Left colon (tissue), 2 donors: ENCODE measurements at places on chromosomes 6 and 20.

- peak; percentile 37 for DNase-seq
Measured at GRCh38 chr20:63083831-63084562, 77.2 kb upstream of the BHLHE23 start.

DNA sequence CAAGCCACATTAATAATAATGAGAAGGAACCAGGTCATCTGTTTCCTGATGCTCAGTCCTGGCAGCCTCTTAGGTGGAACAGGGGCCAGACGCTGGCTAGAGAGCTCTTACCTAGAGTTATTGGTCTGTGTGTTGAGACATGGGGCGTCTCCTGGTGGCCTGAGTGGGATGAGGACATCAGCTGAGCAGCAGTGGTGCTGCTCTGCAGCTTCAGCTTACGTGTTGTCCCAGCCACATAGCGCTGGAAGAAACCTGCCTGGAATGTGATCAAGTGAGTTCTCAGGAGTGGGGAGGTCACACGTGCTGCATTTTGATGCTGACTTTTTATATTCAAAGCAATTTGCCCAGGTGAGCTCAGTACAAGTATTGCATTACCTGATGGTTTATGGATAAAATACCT lies 355.4 kb downstream of the CDH26 start:
- no peak for DNase-seq

DNA sequence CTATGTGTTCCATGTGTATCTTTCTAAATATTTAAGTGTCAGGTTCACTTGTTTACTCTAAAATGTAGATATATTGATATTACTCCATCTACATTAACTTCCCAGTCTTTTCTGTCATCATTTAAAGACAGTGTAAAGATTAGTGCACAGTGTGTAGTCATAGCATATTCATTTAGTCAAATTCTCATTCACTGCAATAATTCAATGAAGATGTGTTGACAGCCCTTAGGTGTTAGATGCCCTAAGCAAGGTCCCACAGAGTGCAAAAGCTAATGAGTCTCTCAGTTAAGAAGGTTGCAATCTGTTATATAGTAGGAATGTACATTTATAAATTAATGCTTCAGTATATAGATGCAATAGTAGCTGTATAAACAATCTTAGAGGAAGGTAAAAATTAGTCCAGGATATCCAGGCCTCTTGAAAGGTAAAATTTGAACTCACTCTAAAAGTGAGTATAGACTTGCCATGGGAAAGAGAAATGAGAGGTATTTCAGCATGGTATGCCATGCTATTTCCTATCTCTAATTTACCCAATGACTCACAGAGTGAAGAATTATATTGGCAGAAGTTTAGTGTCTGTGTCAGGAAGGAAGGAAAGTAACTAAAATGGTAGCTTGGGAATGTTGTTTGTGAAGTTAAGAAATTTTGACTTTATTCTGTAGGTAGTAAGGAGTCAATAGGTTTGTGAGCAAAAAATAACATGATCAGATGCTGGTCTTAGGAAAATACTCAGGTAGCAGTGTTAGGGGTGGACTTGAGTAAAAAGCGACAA lies 969.9 kb upstream of the CITED2 start:
- DNase-seq: no peak

DNA sequence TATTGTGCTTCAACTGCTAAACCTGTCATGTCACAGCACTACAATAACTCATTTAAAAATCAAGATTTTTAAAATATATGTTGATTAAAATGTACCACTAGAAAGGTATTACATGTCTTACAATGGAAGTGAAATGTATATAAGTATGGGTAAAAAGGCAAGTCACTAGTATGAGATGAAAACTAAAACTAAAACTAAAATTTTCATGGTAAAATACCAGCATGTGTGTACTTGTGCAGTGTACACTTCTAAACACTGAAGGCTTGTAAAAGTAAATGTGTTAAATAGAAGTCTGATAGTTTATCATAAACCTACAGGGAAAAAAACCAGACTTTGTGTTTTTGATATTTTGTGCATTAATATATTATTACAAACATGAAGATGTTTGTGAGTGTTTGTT lies 13.7 kb upstream of the TMEM244 start:
- DNase-seq: no peak

- no peak for DNase-seq
Measured at GRCh38 chr6:156880913-156881312, 103.7 kb downstream of the ARID1B start.

DNA sequence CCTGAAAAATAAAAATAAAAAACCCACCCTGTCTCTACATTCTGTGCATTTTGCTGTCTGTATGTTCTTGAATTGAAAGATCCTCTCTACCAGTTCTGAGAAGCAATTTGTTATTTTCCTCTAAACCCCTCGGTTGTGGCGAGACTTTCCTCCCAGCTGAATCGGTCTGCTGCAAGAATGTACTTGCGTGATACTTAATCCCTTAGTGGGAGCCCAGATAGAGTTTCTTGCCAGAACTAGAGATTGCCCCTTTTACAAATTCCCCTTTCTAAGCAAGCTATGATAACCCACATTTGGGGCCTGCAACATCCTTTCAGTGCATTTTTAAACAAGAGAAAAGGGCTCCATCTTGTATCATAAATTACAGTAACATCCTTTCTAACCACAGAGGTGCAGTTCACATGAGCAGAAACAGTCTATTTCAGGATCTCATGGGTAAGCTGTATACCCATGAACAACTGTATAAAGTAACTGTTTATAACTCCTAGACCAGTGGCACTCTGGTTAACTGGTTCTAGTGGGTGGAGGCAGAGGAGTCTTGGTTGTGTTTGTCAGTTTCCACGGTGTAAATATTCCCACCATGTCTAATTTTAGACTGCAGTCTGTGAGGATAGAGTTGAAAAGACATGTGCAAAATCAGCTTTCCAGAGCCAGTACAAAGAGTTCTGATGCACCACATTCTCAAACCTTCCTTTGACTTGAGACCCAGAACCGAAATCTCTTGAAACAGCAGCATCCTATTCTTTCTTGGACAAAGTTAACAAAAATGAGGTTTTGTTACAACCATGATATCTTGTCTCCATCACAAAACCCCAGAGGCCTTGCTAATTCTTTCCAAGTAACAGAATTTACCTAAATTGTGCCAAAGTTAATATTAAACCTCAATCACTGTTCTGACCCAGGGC lies 113.1 kb upstream of the ZNF217 start:
- no peak for DNase-seq

DNA sequence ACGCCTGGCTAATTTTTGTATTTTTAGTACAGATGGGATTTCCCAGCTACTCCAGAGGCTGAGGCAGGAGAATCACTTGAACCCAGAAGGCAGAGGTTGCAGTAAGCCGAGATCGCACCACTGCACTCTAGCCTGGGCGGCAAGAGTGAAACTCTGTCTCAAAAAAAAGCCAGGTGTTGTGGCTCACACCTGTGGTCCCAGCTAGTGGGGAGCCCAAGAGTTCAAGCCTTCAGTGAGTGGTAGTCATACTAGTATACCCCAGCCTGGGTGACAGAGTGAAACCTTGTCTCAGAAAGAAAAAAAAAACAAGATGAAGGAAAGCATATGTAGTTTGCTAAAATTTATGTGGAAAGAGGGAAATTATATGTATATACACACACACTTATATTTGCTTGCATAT lies 20.0 kb upstream of the POU5F1 start:
- no peak for DNase-seq

DNA sequence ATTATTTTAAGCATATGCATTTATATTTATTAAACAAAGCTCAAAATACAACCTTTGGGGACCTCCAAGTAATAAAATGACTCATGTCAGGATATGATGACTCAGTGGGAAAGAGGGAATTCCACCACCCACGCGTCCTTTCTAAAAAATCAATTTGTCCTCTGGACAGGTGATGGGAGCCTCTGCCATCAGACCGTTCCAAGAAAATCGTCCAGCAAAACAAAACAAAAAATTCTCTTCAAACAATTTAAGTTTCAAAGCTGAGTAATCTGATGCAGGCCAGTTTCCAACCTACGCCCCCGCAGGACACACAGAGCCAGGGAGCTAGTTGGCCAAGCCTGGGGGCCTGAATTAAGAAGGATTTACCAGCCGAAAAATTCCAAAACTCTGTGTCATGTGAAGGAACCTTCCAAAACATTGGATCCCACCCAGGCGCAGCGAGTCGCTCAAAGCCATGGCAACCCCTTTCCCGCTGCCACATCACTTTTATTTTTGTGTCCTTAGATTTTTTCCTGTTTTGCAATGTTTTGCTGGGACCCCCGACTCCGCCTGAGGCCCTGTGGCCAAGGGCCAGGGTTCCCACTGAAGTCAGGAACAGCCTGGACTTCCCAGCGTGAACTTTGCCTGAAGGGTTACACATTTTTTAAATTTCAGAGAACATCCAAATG lies 95.3 kb downstream of the NFATC2 start:
- DNase-seq: peak; percentile 24

DNA sequence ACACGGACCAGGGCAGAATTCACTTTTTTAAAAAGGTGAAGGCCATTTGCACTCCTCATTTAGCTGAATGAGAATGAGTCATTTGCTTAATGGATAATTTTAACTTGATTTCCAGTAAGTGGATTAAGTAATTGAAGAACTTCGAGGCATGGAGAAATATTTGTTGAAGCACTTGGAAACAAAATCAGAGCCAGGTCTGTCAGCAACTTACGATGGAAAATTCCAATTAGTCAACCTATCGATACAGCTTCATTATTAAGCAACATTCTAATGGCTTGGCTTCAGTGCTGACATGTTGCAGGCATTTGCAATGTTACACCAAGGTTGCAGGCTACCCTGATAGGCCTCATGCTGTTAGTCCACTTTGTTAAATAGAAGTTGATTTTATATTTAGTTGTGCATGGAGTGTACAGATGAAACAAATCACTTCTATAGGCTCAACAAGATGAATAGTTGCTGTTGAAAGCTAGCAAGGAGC lies 423.5 kb upstream of the SLC35B3 start:
- DNase-seq: no peak

- DNase-seq: peak; percentile 55
Measured at GRCh38 chr20:50645253-50646068, 45.9 kb downstream of the RIPOR3 start.

DNA sequence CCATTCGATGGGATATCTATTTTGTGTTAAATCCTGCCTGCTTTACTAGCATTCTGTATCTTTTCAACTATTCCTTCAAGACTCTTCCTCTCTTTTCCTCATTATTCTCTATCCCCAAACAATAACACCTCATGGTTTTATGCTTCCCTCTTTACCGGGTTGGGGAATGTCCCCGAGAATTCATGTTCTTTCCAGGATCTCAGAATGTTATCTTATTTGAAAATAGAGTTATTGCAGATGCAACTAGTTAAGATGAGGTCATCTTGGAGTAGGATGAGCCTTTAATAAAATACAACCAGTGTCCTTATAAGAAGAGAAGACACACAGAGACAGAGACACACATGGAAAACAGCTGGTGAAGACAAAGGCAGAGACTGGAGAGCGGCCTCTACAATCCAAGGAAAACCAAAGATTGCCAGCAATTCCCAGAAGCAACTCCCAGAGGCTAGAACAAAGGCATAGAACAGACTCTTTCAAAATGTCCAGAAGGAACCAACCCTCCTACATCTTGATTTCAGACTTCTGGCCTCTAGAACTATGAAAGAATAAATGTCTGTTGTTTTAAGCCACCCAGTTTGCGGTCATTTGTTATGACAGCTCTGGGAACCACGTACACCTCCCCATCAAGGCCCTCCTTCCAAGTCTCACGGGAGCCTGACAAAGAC lies 126.8 kb upstream of the TNFAIP3 start:
- DNase-seq: no peak

DNA sequence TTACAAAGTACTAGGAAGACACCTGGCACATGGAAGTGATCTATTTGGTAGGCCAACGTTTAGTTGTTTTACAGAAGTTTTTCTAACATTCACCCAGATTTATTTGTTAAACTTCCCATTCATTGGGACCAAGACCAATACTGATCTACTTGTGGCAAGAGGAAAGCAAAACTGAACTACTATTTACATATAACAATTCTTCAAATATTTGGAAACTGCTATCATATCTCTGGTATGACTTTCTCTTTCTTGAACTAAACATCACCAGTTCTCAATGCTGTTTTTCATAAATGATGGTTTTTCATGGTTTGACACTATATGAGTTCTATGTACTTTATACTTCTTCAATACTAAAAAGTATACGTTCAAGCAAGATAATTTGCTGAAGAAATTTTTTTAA lies 189.2 kb downstream of the ASCC3 start:
- no peak for DNase-seq

DNA sequence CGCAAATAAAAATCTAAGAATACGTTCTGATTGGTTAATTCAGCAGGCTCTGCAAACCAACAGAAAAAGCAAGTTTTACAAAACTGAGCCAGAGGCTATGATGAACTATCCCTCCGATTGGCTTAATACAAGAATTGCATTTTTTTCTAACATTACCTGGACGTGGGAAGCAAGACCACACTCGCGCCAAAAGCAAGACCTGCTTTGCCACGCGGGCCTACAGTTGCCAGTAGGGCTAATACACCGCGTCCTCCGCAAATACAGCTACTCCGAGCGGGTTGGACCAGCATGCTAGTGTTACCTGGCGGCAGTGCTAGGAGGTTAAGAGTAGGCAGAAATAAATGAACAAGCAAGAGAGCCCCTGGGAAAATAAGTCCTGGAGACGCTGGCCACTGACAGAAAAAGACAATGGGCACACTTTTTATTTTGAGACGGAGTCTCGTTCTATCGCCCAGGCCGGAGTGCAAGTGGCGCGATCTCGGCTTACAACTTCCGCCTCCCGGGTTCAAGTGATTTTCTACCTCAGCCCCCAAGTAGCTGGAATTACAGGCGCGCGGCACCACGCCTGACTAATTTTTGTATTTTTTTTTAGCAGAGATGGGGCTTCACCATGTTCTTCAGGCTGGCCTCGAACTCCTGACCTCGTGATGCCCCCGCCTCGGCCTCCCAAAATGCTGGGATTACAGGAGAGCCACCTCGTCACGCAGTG lies 131.9 kb upstream of the BTN3A2 start:
- DNase-seq: no peak

DNA sequence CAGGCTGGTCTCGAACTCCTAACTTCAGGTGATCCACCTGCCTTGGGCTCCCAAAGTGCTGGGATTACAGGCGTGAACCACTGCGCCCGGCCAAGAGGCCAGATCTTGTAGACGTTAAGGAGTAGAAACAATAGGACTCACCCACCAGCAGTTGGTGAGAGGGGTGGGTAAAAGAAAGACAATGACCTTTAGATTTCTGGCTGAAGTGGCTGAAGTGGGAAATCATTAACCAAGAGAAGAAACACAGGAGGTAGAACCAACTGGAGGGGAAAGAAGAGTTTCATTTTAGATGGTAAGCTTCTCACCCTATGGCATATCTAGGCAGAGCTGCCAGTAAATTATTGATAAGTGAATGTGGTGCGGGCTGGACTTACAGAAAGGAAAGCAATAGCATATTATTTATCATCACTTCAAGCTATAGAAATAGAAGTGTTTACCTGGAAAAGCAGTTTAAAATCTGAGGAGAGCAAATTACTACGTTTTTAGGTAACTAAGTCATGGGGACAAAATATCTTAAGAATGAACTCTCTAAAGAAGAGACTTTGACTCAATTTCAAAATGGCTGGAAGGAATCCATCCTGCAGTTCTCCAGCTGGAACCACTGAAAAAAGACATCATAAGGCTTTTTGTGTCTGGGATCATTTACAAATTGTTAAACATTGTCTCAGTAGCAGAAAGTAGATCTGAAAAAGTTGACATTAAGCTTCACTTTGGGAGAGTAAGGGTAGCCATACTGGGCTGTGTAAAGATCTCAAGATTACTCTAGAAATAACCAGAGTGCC lies 109.6 kb downstream of the ALDH8A1 start:
- DNase-seq: peak; percentile 10

GRCh38 chr6:132062626-132063025 lies 111.5 kb upstream of the CCN2 start:
- no peak for DNase-seq

GRCh38 chr6:35068206-35068605 lies 72.9 kb downstream of the TCP11 start:
- no peak for DNase-seq
